ENCODE measurements at places on chromosomes 2 and 18.

GRCh38 chr2:15874321-15874720, 66.0 kb upstream of the MYCN start:
- DNase-seq, result no peak

- DNase-seq, result peak; percentile 40
These were observed 54.3 kb downstream of the RAB10 start for GRCh38 chr2:26088038-26088643.

DNA sequence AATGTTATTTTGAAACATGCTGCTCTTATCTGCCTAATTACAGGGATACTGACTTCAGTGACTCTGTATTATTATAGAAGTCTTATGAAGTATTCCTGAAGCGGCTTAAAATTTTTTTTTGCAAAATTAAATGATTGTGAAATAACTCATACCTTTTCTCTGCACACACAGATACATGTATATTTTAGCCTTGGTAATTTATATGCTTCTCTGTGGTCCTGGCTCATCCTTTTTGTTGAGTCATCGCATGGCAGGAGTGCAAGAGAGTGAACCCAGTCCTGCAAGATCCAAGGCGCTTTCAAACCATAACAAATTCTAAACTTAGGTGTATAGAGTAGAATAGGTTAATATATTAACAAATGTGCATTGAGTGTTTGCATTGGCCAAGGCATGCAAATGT, 8.6 kb downstream of the CCNT2 start:
- DNase-seq, result no peak

DNA sequence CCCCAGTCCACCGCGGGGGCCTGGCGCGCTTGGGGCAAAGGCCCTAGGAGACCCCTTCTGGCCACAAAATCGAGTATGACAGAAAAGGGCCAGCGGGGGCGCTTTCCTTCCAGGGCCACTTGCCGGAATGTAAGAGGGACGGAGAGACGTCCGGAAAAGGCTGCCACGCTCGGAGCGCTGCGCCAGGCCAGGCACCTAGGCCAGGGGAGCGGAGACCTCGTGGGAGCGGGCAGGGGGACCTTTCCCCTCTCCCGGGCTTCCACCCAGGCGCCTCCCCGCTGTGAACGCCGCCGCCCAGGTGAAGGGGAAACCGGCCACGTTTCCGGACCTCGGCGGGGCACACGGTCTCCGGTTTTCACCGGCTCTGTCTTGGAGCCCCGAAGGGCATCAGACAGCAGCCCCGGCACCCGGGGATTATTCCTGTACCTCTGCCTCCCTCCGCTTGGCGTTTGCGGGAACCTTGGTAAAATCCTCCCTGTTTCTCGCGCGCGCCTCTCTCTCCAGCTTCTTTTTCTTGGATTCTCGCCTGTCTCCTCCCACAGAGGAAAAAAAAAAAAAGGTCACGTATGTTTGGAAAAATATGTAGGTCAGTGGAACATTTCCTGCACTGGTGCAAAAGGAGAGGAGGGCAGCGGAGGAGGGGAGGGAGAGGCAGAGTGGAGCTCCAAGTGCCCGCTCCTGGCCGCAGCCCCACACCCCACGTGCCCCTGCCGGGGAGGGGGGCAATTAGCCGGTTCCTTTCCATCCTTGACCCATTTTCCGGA, 1.2 kb upstream of the NPAS2 start:
- no peak for DNase-seq

- no peak for DNase-seq
These were observed 67.4 kb upstream of the SLC14A2 start for GRCh38 chr18:45547910-45548309.

GRCh38 chr18:10003866-10004265, 90.0 kb downstream of the VAPA start:
- no peak for DNase-seq

GRCh38 chr2:179180242-179180641, 84.4 kb downstream of the SESTD1 start:
- DNase-seq, result no peak

DNA sequence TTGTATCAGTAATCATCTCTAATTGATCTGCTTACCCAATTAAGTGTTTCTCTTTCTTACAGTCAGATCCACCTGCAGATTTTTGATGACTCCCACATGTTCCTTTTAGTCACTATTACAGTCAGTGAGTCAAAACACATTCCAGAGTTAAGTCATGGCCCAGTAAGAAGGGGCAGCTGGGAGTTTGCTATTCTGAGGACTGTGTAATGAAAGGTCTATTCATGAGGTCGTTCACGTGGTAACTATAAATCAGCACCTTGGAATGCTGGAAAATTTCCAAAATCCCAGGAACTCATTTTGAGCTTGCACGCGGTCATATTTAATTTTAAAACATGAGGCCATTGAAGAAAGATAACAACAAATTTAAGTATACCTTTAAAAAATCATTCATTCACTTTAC, 252.5 kb downstream of the XIRP2 start:
- no peak for DNase-seq

DNA sequence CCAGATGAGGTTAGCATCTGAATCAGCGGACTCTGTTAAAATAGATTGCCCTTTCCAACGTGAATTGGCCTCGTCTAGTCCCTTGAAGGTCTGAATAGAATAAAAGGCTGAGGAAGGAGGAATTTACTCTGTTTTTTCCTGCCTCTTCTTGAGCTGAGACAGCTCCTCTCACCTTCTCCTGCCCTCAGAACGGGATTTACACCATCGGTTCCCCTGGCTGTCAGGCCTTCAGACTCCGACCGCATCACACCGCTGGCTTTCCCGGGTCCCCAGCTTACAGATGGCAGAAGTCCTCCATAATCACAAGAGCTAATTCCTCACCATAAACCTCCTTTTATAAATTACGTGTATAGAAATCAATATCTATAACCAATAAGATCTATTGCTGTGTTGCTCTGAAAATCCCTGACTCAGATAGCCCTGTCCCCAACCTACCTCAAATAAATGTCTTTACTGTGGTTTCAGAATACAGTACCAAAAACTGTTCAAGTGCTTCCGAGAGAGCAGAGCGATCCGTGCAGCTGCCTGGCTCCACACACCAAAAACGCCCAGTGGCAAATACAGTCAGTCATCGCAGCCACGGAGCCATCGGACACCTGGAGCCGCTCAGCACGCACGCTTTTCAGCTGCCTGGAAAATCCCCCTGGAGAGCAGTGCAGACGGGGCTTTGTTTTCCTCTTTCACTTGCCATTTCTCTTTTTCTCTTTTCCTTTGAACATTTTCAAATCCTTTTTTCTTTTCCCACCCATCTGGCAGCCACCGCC, 196.9 kb downstream of the NRP2 start:
- DNase-seq, result no peak

DNA sequence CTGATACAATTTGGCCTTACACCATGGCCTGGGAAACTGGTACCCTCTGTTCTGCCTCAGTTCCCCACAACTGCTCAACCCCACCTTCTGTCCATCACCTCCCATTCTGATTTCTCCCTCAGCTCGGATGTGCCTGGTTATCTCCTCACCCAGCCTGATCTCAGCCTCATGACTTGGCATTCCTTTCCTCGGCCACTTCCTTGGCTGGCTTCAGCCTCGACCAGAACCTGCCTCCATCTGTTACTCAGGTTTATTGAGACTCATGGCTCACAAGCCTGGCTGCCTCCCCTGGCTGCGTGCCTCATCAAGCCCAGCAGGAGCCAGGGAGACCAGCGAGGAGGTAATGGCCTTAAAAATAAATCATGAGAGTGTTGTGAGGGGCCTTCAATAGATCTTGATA, 356.2 kb upstream of the SPRED2 start:
- DNase-seq, result no peak

DNA sequence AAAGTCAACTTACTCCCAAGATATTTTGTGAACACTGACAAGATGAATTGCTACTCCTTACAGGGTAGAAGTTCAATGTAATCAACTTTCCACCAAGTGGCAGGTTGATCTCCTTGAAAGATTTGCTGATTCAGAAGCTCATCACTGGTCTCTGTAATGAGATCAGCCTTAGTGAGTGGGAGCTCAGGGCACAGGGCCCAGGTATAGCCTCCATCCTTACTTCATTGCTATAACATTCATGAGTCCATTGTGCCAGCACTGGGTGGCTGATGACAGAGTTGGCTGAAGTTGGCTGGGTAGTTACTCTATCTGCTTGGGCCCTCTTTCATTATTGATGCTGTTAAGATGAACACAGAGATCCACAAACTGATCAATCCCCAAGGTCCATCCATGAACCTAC, 379.0 kb downstream of the IRS1 start:
- DNase-seq, result no peak

- no peak for DNase-seq
These were observed 1677.0 kb upstream of the LRRTM1 start for GRCh38 chr2:81981585-81981984.

GRCh38 chr2:191404568-191404991, 159.4 kb downstream of the MYO1B start:
- no peak for DNase-seq

- DNase-seq, result no peak
These were observed 151.9 kb upstream of the ALKAL2 start for GRCh38 chr2:439556-440402.

DNA sequence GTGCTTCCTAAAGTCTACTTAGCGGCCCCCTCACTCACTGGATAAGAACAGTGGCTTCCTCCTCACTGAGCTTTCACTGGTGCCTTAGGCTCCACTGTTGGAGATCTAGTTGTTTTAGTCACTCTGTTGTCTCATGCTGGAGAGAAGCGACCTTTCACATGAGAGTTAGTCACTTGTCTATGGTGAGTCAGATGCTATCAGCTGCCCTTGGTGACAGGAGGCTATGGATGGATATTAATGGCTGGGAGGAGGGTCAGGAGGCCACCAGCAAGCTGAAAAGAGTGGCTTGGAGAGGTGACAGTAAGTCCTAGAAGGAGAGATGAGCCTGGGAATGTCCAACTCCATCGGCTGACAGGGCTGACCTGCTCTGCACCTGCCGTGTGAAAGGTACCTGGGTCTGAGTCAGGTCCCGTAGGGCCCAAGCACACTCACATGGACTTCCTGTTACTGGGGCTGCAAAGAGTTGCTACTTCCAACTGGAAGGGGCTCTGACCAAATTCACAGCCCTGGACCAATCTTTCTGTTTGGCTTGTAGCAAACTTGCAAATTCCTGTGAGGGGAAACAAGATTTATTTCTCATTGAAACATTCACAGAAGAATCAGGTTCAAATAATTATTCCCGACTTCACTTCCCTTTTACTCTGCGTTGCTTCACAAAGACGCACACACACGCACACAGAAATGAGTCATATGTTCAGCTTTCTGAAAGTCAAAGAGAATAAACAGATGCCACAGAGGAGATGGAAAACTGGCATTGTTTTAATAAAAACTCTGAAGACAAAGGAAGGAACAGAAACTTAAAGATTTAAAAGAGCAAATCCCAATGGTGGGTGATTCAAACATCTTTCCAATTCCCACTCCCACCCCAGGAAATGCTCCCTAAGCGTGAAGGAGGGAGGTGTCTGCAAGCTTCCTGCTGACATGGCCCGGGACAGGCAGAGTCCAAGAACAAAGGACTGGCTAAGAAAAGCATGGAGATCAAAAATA, 203.5 kb upstream of the TWIST2 start:
- no peak for DNase-seq

GRCh38 chr2:117856415-117857210, 42.1 kb downstream of the DDX18 start:
- no peak for DNase-seq

DNA sequence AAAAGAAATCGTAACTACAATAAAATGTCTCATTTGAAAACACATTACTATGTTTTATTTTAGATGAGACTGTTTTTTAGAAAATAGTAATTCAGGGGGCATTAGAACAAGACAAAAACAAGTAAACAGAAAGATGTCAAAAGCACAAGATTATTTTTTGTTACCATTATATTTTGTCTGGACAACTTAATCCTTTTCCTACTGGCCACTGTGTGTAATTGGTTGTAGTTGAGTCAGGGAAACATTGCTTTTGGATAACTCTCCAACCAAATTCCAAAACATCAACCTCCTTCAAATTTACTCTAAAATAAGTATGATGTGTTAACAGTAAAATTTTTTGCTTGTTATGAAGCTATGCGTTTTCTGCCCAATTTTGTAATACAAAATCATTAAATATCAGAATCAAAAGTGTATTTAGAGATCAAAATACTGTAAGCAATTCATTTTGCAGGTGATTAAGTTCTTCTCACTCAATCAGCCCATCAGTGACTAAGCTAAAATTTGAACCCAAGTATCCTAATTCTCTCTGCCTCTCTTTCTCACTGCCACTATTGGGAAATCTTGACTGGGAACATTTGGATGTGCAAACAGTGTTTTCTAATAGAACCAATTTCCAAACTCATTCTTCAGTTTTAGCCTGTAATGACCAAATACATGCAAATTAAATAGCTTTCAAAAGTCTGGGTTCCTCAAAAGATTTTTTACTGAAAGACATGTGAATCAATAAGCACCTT, 11.4 kb upstream of the MEIS1 start:
- no peak for DNase-seq

GRCh38 chr18:45137087-45137419, 456.4 kb downstream of the SETBP1 start:
- DNase-seq, result no peak

DNA sequence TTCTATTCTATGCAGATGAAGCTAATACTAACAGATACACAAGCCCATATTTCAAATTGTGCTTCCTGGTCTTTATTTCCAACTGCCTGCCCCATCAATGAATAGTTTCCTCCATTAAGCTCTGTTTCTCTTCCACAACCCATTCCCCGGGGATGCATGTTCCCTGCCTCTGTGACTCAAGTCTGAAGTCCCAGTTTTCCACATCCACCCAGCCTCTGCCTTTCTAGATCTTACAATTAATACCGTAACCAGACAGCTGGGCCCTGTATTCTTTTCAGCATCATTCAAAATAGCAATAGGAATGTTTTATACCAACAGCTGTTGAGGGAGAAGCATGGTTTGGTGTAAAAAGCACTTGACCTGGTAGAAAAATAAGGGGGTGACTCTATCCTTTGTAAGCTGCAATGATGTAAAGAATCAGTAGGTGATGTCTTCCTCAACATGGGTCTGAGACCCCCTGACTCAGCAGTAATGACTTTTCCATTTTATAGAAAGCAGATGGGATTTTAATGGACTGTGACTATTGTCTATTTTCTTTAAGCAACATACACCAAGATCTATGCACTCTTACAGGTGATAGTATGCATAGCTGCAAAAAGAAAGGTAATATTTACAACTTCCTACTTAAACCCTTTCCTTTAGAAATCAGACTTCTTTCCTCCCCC, 46.1 kb upstream of the DAPL1 start:
- DNase-seq, result no peak

DNA sequence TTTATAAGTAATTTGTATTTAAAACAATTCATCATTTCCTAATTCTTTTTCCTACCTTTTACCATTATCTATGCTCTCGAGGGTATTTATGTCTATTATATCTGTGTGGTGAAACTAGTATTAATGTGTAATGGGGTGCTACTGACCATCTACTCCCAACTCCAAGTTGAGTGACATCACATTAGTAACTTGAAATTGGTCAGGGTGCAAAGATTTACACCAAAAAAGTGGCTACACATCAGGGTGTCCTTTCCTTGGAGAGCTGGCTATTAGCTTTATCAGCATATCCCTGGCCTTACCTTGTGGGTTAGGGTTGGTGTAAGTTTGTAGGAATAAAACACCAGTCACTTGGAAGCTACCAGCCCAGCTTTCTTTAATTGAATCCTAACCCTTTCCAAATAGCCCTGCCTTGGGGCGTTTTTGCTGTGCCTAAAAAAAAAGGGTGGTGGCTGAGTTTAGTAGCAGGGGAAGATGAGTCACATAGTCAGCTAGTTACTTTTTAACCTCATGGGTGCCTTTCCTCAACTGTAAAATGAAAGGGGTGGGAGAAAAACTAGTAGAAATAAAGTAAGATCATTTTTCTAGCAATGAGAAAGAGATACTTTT, 14.0 kb downstream of the ANXA4 start:
- no peak for DNase-seq
